ENCODE measurements at places on chromosomes 12 and 14.

DNA sequence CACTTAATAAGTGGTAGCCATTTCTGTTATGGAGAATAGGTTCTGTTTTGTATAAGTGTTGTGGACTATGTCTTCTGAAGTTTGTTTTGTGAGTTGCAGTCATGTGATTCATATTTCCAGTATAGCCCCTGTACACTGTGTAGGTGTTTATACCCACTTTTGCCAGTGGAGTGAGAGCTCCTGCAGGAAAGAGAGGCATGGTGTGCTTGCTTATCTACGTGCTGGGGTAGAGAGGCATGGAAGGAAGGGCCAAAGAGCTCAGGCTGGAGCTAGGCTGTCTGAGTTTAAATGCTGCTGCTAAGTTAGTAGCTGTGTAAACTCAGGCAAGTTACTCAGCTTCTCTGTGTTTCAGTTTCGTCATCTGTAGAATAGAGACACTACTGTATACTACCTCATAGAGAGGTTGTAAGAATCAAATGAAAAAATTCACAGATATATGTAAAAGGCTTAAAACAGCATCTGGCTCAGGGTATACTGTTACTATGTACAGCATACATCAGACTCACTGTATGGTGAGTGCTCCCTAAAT, 88.2 kb upstream of the SLC38A2 start:
- no peak for DNase-seq

GRCh38 chr14:103728721-103729120, 13.1 kb downstream of the ZFYVE21 start:
- DNase-seq: no peak

DNA sequence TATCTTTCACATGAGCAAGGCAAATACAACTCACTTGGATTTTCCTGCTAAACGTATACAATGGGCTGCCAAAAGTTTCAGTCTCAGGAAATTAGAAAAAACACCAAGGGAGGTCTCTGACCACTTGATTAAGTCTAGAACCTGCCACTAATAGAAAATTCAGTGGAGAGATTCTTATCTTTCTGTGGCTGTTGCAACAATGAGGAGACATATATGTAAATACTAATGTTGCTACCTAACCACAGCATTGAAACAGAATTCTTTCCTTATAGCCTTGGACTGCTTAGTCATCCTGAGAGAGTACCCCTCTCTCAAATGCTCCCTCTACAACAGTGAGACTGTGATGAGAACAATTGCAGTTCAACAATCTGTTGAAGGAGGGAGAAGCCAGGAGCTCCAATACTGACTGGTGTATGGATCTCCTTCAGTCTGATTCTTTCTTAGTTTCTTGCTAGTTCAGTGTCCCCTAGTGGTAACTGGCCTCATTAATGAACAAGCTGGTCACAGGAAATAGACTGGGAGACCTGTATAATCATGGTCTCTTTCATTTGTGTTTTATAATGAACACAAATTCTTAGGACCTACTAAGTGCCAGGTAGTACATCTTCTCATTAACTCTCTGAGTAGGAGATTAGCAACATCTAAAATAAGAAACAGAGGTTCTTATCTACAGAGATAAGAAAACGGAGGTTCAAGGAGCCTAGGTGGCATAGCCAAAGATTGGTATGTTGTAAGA, 164.5 kb downstream of the SLC38A4 start:
- DNase-seq: peak; percentile 62

DNA sequence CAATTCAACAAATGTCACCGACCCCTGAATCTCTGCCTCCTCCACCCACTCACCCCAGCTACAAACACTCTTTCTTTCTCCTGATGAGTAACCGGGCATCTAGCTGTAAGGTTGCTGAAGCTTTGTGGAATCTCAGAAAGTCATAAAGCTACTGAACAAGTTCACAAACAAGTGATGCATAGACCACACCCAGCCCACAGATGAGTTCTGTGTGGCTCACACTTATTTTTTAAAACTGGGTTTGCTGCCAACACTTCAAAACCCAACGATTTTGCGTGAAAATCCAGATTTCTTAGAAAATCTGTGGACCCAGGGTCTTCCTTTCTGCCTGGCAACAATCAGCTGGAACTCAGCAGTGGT, 96.1 kb downstream of the APAF1 start:
- DNase-seq: no peak

DNA sequence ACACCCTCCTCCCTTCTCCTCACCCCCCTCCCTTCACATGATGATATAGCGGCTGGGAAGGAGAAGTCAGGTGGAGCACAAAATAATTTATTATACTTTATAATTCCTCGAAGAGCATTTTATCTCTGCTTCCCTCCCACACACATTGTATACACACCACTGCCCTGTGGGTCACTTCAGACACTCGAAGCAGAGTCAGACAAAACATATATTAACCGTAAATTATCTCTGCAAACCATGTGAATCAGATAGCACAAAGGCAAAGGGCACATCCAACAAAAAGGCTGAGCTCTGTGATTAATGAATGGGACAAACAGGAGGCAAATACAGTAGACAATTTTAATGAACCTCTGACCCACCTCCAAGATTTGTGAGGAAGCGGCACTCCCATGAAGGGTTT, 450.7 kb downstream of the GALC start:
- DNase-seq: no peak

DNA sequence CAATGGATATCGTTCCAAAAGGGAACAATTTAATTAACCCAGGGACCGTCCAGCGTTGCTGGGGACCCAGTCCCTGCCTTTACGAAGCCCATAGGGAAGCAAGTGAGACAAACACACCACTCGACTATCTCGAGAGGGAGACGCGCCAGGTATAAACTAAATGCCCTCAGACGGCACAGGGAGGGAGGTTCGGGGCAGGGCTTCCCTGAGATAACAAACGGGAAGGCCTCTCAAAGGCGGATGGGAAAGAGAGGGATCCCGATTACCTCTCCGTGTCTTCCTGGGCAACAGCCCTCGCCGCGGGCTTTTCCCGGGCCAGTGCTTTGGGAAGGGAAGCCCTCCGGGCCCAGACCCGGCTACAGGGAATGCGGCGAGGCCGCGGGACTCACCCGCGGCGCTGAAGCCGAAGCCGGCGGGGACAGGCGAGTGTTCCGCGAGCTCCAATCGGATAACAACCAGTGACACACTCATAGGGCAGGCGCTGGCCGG, 390 bp downstream of the BRAP start:
- DNase-seq: no peak

DNA sequence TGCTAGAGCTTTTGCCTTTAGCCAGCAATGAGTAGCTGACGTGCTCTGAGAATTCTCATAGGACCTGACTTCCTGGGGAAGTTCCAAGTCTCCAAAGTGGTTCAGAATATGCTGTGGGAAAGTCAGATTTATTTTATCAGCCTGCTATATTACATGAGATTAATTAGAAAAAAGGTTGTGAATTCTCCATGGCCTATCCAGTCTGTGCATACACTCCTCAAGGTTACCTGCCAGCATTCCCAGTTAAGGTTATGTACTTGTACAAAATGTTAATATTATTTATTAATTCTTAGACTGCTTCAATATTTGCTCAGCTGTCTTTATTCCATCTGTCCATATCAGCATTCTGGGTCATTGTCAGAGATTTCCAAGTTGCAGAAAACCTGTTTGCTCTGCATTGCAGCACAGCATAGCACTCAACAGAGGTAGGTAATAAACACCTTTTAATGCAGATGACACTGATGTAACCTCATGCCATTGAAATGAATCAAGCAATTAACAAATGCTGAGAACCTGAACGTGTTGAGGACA, 2.7 kb upstream of the SEL1L start:
- no peak for DNase-seq
